ENCODE measurements at places on chromosomes 4 and X. TPM values are rescaled to one million over a fixed set of nuclear protein-coding genes. Genes with fewer than 3 reads are reported as not detected.

Gene GAB3
- 7.3 TPM for total RNA-seq

Gene BST1
- 39.5 TPM for total RNA-seq

Gene STBD1
- total RNA-seq = 8.8 TPM

Gene MAOB
- total RNA-seq = 0.56 TPM

Gene NSUN7
- total RNA-seq = under 0.01 TPM

Gene FGFBP1
- total RNA-seq = not detected

Gene KLHL5
- 74.7 TPM for total RNA-seq

Gene GYPA
- not detected for total RNA-seq

Gene RIBC1
- total RNA-seq = 0.19 TPM

Gene BEX5
- not detected for total RNA-seq

Gene RRH
- not detected for total RNA-seq

Gene C4orf50
- under 0.01 TPM for total RNA-seq

Gene FAM149A
- total RNA-seq = 2.3 TPM

Gene DGKK
- not detected for total RNA-seq

Gene GCNA
- 3.4 TPM for total RNA-seq

Gene PAGE1
- total RNA-seq = not detected

Gene GPC3
- 0.19 TPM for total RNA-seq

Gene P2RY8
- total RNA-seq = not detected

Gene CSAG1
- not detected for total RNA-seq

Gene HSFX4
- not detected for total RNA-seq

Gene FOXR2
- not detected for total RNA-seq

Gene SYTL4
- 18.0 TPM for total RNA-seq

Gene MAB21L2
- 8.4 TPM for total RNA-seq

Gene GPM6B
- 5.4 TPM for total RNA-seq

Gene CCDC110
- total RNA-seq = 2.3 TPM

Gene PRDM8
- 8.8 TPM for total RNA-seq

Gene ASB9
- 0.38 TPM for total RNA-seq

Gene TRPC5OS
- total RNA-seq = not detected

Gene SPANXA2
- total RNA-seq = not detected

Gene ADGRG4
- total RNA-seq = not detected

Gene POLA1
- total RNA-seq = 7.9 TPM

Gene TRIM2
- 21.7 TPM for total RNA-seq

Gene SATL1
- not detected for total RNA-seq

Gene ALB
- not detected for total RNA-seq

Gene RPL39
- 10,791 TPM for total RNA-seq

Gene NAA11
- not detected for total RNA-seq

Gene MAP7D2
- total RNA-seq = 0.56 TPM

Gene IQSEC2
- 4.2 TPM for total RNA-seq

Gene CORIN
- total RNA-seq = 0.85 TPM

Gene STK32B
- 2.1 TPM for total RNA-seq

Gene NOA1
- 12.7 TPM for total RNA-seq

Gene ARSJ
- 51.3 TPM for total RNA-seq

Gene CDS1
- under 0.01 TPM for total RNA-seq

Measured in regular cardiac myocyte (primary cell).